Right ventricle myocardium superior (tissue), 1 donor: ENCODE measurements at places on chromosomes 5 and 9.

DNA sequence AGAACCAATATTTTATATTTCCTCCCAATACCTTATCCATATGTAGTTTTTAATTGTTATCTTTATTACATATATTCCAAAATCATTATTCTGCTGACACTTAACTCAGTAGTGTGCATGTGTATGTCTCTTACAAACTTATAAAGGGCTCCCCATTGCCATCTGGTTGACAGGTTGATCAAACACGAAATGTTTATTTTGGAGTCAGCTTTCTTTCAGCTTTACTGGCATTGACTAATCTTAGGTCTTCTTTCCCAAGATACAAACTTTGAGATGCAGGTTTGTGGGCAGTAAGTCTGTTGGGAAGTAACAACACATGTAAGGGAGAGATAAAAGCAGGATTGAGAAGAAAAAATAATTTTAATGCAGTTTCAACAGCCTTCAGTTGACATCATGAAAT lies 716.0 kb upstream of the CHD1 start:
- DNase-seq = no peak

- no peak for DNase-seq
These were observed 1.9 kb downstream of the CEL start for GRCh38 chr9:133063500-133064231.

DNA sequence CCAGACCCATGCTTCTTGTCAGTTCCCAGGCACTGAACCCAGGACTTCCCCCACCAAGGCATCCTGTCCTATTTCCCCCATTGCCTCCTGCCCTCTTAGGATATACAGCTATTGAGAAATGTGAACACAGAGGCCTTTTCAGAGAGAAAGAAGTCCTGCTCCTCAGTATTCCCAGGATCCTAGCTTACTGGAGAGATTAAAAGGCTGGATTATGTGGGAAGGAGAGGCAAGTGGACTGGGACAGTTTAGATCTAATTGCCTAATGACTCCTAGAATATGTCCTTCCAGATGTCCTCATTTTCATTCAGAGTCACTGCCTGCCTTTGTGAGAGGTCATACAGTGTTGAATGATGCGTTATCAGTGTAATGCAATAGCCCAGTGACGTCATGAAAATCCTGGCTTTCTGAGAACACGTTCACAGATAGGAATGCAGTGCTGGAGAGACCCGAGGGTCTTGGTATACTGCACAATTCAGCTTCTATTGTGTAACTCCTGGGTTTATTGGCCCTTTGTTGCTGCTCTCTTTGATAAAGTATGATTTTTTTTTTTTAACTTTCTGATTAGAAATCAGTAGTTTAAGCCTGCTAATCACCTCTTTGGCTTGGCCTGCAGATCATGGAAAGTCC lies 26.2 kb downstream of the WWC1 start:
- DNase-seq = no peak

DNA sequence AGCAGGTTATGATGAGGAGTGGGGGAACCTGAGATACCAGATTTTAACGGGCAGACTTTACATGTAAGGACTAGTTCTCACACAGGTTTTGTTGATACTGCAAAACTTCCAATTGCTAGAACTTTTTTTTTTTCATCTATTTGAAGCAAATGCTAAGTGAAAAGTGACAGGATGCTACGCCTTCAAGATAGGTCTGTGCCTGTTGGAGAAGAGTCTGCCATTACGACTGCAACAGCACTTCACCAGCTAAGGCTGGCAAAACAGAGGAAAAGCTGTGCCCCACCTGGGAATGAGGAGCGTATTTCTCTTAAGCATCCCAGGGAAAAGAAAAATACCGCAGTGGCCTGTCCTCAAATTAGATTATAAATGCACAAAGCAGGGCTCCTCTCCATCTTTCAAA lies 102.0 kb upstream of the CDH6 start:
- no peak for DNase-seq

DNA sequence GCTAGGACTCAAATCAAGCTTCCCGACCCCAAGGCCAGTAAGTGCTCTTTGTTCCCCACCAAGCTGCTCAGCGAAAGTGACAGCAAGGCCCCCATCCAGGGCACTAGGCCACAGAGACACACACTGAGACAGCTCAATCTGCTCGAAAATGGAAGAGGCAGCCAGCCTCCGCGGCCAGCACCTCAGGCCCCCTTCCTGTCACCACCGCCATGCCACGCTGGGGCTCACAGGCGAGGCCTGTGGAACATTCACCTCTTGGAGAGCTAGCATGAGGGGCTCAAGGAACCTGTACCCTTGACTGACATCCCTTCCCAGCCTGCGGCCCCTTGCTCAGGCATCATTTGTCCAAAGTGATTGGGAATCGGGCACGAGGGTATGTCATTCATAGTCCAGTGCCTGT lies 71.4 kb downstream of the PAX5 start:
- no peak for DNase-seq

- DNase-seq = no peak
These were observed 169.5 kb downstream of the TLR4 start for GRCh38 chr9:117873664-117874063.

- DNase-seq = no peak
These were observed 37.9 kb downstream of the GLRA1 start for GRCh38 chr5:151886546-151887275.

DNA sequence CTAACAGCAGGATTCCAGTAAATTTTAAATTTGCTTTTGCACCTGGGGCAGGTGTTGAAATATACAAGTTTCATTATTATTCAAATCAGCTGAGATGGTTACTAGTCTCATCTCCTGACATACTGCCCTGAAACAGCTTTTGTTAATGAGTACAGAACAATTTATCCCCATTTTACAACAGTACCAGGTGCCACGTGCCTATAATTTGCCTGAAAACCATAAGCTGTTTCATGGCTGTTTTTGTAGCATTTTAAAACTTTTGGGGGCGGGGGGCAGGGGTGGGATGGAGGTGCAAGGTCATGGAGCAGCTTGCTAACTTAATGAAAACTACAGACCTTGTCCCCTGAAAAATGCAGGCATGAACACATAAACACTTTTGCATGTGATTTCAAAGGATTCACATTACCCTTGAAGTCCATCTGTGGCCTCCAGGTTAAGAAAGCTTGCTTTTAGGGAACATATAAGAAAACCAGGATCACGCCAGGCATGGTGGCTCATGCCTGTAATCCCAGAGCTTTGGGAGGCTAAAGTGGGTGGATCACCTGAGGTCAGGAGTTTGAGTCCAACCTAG lies 42.1 kb downstream of the TIMD4 start:
- DNase-seq = no peak

DNA sequence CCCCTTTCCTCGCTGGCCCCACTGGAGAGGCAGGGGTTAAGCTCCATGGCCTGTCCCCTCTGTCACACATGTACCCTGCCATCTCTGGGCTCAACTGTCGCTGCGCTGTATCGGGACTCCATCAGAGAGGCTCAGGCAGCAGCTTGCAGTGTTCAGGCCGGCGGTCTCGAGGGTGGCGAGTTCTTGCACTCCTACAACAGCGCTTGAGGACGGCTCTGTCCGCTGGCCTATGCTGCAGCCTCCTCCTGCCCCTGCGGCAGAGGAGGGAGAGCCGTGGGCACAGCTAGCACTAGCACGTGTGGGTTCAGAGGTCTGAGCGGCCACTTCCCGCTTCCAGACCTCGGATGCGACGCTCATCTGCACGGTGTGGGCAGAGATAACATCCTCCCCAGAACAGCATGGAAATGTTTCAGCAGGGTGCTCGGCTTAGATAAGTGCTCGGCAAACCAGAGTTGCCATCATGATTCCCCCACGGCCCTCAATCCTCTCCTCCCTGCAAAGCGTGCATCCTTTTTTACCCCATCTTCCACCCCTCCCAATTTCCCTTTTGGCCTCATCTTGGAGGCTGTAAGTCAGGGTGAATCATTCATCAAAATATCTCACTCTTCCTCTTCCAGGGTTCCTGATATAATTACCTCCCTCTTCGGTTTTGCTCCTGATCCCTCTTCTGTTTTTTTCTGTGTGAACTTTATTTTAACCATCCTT lies 41.9 kb upstream of the FUBP3 start:
- DNase-seq = no peak

DNA sequence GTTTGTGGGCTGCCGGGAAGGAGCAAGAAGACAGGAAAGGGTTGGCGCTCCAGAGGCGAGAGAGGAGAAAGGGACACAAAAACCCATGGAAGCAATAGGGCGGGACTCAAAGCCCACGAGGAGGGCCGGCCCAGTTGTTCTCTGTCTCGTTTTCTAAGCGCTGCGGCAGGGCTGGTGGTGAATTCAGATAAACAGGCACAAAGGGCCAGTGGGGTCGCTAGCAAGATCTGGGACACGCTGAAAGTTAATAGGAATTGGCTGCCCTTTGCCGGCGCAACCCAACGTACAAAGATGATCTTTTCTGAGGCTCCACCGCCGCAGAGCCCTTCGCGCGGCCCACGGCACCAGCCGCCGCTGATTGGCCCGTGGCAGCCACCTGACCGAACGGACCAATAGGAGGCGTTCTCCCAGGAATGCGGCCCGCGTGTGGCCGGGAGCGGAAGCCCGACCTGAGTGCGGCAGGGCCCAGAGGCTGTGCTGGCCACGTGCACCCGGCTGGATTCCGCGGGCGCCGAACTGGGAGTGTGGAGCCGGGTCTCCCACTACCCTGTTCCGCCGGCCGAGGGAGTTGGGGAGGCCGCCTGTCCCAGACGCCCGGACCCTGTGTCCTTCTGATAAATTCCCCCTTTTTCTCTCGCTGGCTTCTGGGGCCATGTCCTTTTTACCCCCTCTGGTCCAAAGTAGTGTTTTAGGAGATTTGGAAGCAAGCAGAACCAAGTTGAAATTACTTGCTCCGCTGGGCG lies 16.8 kb upstream of the NSD1 start:
- peak; percentile 94 for DNase-seq

- DNase-seq = no peak
These were observed 1018.3 kb downstream of the CDH12 start for GRCh38 chr5:21834863-21835262.

GRCh38 chr9:137223078-137223970 lies 1.3 kb upstream of the RNF208 start:
- peak; percentile 98 for DNase-seq

DNA sequence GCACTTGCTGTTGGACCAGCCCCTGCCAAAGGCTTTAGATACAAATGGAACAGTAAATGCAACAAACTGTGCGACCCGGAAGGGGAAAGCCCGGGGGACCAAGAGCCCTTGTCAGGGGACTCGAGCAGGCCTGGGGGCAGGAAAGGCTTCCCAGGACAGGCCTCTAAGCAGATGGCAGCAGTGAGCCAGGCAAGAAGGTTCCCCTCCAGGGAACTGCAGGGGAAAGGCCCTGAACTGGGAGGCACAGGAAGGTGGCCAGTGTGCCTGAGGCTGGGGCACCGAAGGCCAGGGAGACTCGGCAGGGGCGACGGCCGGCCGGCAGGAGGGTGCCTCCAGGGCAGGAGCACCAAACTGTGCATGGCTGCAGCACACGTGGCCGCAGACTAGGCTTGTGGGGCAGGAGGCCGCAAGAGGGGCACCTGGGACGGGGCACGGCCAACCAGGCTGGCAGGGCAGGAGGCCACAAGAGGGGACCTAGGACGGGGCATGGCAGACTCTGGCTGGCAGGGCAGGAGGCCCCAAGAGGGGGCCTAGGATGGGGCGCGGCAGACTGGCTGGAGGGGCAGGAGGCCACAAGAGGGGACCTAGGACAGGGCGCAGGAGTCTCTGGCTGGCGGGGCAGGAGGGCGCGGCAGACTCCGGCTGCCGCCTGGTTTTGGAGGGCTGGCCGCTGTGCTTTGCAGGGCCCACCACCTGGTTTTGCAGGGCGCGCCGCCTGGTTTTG lies 10.0 kb downstream of the VAV2 start:
- DNase-seq = no peak

GRCh38 chr9:127682351-127683136 lies 24.2 kb upstream of the CFAP157 start:
- DNase-seq = no peak

DNA sequence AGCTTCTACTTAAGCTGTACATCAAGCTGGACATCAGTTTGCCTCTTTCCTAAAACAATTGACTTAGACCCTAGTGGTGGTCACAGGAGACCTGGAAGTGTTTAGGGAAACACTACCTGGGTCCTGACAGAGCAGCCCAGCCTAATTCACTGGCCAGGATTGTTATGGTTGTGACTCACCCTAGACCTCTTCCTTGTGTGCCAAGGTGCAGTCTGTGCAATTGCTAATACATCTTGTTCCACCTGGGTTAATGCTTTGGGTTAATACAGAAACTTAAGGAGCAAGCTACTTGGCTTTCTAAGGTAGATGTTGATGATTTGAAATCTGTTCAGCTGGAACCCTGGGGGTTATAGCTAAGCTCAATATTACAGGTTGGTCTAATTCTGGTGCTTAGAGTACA lies 48.7 kb upstream of the SLC46A2 start:
- no peak for DNase-seq

DNA sequence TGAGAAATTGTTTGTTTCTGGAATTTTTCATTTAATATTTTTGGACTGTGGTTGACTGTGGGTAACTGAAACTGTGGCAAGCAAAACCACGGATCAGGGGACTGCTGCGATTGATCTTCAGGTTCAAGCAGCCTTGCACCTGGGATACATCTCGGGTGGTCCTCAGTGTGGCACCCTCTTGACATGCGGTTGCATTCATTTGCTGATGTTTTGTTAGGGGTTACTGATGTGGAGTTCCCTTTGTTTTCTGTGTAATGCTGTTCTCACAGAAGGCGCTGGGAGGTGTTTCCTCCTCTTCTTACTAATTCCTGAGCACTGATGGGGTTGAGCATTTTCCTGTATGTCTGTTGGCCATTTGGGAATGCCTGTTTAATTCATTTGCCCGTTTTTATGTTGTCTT lies 60.4 kb downstream of the EHMT1 start:
- DNase-seq = no peak
